Naive thymus-derived CD4-positive, alpha-beta T cell (primary cell): ENCODE measurements at places on chromosomes 3 and 15. TPM values are rescaled to one million over a fixed set of nuclear protein-coding genes. Genes with fewer than 3 reads are reported as not detected.

DNA sequence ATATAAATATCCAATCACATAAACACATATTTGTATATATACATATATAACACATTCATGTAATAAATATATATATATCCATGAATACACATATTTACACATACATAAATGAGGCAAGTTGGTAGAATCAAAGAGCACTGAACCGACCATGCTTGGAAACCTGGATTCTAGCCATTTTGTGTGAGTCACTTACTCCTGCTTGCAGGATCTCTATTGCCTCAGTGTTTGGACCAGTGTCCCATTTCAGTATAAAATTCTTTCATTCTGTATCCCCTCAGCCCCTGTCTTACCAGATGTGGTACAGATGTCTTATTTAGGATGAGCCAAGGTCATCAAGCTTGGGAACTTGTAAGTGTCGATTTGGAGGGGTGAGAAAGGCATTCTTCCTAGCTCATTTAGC, 391.4 kb upstream of the FRG2C start:
- H3K36me3 ChIP-seq = no peaks in the 10 kb centered on the region
- no peak overlapping the region for H3K27ac ChIP-seq
- no peaks in the 10 kb centered on the region for H3K27me3 ChIP-seq
- H3K4me1 ChIP-seq = no peaks in the 10 kb centered on the region
- H3K4me3 ChIP-seq = no peak overlapping the region
- no peak for DNase-seq

MON1A gene
- 6.4 TPM for total RNA-seq

GRCh38 chr15:69314736-69315135, 16.0 kb downstream of the PAQR5 start:
- no peaks in the 10 kb centered on the region for H3K36me3 ChIP-seq
- no peak for DNase-seq
- no peaks in the 10 kb centered on the region for H3K4me1 ChIP-seq
- no peaks in the 10 kb centered on the region for H3K27me3 ChIP-seq
- no peak overlapping the region for H3K27ac ChIP-seq

CCDC51 gene
- total RNA-seq = 5.0 TPM

DNA sequence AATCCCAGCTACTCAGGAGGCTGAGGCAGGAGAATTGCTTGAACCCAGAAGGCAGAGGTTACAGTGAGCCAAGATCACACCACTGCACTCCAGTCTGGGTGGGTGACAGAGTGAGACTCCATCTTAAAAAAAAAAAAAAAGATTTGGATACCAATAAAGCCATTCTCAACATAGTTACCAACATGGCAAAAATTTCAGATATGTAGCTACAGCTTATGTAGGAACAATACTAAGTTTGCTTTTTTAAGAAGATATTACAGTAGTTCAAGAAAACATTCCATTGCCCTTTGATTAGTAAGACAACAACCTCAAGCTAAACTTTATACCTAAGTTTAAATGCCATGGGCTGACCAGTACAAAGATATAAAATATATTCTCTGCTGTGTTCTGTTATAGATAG, 34.4 kb downstream of the ZNF106 start:
- DNase-seq = no peak
- H3K27me3 ChIP-seq = no peaks in the 10 kb centered on the region
- H3K4me3 ChIP-seq = no peak overlapping the region
- peaks cover 10% of the 10 kb centered on the region for H3K36me3 ChIP-seq

DNA sequence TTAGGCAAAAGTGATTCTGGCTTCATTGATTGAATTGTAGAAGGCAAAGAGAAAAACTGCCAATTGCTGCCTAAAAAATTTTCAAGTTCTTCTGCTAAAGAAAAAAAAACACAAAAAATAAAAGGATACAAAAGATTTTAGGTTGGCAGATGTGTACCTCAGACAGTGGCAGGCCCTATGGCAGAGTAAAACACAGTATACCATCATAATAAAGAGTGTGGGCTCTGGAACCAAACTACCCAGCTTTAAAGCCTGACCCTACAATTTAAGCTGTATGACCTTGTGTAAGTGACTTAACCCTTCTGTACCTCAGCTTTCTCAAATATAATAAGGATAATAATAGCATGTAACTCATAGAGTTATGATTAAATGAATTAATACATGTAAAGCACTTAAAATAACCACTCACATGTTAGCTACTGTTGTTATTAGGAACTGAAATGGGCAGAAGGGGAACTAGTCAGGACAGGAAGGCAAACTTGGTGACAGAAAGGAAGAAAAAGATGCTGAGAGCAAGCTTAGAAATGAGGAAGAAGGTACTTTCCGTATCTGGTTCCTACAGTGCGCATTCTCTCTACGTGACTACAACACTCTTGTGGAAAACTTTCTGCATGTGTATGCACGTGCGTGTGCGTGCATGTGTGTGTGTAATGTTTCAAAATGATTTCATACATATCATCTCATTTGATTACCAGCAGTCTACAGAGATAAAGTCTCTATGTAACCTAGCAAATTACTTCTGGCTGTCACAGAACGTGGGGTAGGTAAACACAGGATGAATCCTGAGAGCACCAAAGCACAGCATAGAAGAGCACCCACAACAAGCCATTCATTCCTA, 13.6 kb upstream of the GATM start:
- H3K4me1 ChIP-seq = no peaks in the 10 kb centered on the region
- no peaks in the 10 kb centered on the region for H3K36me3 ChIP-seq
- H3K4me3 ChIP-seq = no peak overlapping the region
- no peak for DNase-seq

DNA sequence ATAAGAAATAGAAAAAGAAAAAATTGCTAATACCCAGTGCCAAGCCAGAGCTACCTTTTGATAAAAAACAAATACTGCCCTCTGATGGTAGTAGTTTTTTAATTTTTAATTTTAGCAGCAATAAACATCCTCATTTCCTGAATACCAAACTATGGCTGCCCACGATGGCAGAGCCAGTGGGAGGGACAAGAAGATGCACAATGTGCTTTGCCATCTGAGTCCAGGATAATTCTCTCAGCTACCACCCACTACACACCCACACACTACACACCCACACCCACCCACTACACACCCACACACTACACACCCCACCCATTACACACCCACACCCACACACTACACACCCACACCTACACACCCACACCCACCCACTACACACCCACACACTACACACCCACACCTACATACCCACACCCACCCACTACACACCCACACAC, 17.8 kb downstream of the CEP19 start:
- peak; percentile 18 for DNase-seq
- no peaks in the 10 kb centered on the region for H3K27me3 ChIP-seq
- H3K4me3 ChIP-seq = no peak overlapping the region

DNA sequence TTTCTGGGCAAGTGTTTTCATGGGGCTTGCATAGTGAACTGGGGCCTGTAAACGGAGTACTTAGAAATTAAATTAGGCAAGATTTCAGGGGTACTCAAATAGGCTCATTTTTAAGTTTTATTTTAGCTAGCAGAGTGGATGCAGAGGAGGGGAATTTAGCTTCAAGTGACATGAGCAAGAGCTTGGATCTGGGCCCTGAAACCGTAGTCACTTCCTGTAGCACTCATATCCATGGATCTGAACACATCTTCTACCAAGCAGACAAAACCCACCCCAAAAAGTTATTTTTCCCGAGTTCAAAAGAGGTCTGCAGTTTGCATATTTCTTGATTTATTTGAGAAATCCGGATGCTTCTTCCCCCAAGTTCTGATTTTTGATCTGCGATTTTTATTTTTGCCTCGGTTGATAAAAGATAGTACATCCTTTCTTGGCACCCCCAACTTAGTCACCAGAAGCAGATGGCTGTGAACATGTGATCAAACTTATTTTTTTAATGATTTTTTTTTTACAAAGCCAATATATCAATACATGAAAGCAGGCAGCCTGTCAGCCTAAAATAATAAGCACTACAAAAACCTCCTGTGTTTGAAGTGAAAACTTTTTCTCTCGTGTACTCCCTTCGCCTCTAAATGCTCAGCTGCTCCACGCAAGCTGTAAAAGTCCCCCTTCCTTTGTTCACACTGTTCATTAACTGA, 36.6 kb upstream of the STT3B start:
- H3K4me3 ChIP-seq = no peak overlapping the region
- no peak overlapping the region for H3K27ac ChIP-seq
- no peaks in the 10 kb centered on the region for H3K36me3 ChIP-seq
- no peak for DNase-seq
- no peaks in the 10 kb centered on the region for H3K4me1 ChIP-seq

GRCh38 chr15:97902140-97902780, 58.2 kb upstream of the ARRDC4 start:
- no peaks in the 10 kb centered on the region for H3K27me3 ChIP-seq
- H3K36me3 ChIP-seq = no peaks in the 10 kb centered on the region
- H3K27ac ChIP-seq = no peak overlapping the region
- no peak for DNase-seq
- no peaks in the 10 kb centered on the region for H3K4me1 ChIP-seq
- H3K4me3 ChIP-seq = no peak overlapping the region

DNA sequence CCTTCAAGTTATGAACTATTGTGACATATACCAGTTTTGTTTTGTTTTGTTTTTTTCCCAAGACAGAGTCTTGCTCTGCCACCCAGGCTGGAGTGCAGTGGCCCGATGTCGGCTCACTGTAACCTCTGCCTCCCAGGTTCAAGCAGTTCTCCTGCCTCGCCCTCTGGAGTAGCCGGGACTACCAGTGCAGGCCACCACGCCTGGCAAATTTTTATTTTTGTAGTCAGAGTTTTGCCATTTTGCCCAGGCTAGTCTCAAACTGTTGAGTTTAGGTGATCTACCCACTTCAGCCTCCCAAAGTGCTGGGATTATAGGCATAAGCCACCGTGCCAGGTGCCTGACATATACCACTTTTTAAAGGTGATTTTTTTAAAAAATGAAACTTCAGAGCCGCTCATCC, 74.6 kb downstream of the ARRDC4 start:
- no peak overlapping the region for H3K4me3 ChIP-seq
- no peaks in the 10 kb centered on the region for H3K27me3 ChIP-seq
- no peaks in the 10 kb centered on the region for H3K36me3 ChIP-seq
- H3K4me1 ChIP-seq = no peaks in the 10 kb centered on the region
- H3K27ac ChIP-seq = no peak overlapping the region

SPSB4 gene
- total RNA-seq = not detected

PAK2 gene
- 79.7 TPM for total RNA-seq
